Stimulated activated CD4-positive, alpha-beta T cell treated with anti-CD3 and anti-CD28 coated beads, Interleukin-4, amount 100 ng/mL, for 1 hour (primary cell): ENCODE measurements at places on chromosomes 1 and 21.

GRCh38 chr1:221778125-221778524 is 36.2 kb upstream of the DUSP10 start:
- no peak for DNase-seq

- no peak for DNase-seq
Measured at GRCh38 chr21:41576013-41576615, 68.2 kb upstream of the TMPRSS2 start.

DNA sequence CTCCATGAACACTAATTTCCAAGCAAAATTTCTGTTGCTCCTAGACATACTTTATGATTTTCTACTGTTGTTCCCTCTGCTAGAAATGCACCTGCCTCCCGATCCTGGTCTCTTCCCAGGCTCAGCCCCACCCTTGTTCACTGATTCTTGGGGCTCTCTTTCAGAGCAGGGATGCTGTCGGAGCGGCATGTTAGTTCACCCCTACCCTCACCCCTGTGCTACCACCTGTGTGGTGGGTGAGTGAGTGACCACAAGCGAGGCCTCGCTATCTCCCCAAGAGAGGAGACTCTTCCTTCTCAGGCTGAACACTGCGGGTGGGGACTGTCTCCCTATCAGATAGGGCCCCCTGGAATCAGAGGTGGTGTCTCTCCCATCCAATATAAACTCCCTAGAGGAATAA is 4.9 kb upstream of the S100A8 start:
- no peak for DNase-seq

DNA sequence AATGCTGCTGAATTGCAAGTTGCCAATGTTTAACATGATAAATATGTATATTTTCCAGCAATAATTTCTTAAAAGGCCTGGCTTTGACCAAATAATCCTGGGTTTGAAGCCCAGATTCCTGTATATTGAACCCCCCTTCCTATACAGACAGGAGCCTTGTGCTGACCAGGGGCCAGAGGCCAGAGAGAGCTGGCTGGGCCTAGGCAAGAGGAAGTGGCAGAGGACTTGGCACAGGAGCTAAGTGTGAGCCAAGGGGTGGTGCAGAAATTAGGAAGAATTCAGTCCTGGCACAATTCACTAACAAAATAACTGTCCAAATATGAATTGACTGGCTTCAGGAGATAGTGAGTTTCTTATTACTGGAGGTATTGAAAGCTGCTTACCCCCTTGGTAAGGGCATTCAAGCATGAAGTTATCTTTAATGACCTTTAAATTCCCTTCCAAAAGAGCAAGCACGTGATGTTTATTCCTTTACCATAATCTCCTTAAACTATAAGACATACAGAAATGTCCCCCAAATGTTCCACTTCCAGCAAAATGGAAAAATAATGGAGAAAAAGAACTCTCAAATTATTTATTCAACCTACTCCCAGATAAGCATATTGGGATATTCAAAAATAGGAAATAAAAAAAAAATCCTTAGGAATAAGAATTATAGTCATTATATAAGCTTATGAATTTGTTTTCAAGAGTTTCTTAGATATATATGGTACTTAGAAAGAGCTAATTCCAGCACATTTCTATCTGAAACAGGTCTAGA is 26.6 kb downstream of the NIBAN1 start:
- no peak for DNase-seq

DNA sequence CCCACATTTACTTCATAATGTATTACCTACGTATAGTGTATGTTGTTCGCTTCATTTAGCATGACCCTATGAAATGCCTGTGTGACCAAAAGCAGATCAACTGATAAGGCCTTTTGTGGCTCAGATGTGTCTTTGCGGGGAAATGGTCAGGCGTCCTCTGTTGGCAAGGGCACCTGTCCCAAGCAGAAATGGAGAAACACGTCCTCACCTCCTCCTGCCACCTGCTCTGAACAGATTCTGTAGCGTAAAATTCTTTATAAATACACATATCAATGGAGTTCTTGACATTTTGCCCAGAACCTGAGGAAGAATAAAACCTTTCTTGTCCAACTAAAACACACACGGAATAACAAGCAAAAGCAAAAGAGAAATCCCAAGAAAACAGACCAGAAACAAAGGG is 417.9 kb downstream of the KIF26B start:
- DNase-seq = no peak
